ENCODE measurements at places on chromosomes 4 and X.

DNA sequence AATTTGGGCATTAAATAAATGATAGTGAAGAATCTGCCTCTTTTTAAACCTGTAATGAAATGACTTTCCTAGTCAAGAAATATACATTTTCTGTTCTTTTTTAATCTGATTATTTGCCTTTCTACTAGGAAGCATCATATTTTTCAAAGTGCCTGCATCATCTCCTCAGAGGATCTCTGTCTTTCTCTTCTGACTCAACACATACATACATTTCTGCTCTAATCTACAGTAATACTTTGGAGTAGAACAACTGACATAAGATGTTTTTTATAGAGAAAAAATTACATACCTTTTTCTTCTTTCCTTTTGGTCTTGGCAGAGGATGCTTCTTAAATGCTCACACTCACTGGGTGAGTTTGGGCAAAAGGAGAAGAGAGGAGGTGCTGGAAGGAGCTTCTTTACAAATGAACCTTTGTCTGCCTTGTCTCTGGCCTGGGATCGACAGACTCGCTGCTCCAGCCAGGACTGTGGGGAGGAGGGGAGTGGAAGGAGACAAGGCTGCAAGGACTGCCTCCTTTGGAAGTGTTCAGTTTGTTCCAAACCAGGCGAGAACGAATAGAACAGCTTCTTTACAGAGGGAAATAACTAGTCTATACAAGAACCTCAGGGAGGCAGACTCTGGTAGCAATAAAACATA, at the start of gene SCRG1:
Gene SCRG1, minus strand, starts transcription at position 338 of the 637 bp plus-strand sequence. CDS start 7,702 bp downstream, outside the sequence.
- DNase-seq, result no peak

DNA sequence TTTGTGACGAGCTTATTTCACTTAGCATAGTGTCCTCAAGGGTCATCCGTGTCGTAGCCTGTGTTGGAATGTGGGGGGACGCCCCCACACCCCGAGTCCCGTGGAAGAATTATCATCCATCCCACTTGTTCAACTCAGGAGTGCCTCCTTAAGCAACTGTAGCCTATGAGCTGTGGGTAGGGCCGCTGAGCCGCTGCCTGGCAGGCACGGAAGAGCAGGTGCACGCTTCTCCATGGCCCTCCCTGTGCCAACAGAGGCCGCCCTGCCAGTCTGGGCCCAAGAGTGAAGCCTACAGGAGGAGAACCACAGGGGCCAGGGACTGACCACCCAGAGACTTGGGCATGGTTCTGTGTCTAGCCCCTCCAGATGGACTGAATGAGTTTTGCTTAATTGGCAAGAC, 2.3 kb upstream of the RGS12 start:
- DNase-seq, result no peak

DNA sequence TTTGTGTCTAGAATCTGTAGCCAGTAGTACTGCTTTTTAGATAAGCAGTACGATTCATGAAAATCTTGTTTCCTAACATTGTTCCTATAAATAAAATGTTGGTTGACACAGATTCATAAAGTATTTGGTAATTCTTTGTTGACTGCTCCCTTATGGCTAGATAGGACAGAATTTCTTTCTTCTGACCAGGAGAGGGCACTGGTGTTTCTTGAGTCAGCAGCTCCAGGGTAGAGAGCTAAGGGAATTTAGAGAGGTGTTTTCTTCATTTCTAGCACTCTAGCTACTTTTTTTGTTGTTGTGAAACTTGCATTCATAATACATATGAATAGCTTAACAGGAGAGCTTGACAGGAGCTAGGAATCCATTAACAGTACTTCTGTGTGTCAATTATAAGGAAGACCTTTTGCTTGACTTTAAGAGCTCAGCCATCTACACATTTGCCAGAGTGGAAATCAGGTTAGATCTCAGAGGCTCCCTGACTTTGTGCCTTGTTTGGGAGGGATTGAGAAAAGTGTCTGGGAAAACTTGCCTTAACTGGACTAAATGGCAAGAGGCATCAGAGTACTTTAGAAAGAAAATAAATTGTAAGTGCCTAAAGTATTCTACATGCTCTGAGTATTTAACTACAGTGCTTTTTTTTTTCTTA, 756.1 kb downstream of the SH3BGRL start:
- DNase-seq, result no peak

DNA sequence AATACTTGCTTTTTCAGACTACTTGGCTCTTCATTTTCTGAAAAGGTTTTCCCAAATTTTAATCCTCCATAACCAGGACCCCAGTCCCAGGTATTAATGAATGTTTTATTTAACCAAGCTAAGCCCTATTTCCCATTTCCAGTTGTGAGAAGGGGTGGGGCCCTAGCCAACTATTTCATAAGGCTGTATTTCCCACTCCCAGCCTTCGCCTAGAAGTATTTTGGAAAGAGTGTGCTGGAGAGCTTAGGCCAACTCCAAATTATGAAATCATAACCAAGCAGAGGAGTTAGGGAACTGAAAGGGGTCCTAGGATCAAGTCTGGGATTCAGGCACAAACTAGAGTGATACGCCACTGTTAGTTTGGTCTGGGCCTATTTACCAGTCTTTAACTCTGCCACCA, 148.4 kb upstream of the GPC4 start:
- no peak for DNase-seq

- DNase-seq, result no peak
These were observed 30.1 kb downstream of the NEIL3 start for GRCh38 chr4:177339477-177340374.

GRCh38 chr4:110735686-110736085, 112.8 kb upstream of the PITX2 start:
- DNase-seq, result no peak

GRCh38 chrX:21167494-21167893, 206.7 kb upstream of the CNKSR2 start:
- no peak for DNase-seq

DNA sequence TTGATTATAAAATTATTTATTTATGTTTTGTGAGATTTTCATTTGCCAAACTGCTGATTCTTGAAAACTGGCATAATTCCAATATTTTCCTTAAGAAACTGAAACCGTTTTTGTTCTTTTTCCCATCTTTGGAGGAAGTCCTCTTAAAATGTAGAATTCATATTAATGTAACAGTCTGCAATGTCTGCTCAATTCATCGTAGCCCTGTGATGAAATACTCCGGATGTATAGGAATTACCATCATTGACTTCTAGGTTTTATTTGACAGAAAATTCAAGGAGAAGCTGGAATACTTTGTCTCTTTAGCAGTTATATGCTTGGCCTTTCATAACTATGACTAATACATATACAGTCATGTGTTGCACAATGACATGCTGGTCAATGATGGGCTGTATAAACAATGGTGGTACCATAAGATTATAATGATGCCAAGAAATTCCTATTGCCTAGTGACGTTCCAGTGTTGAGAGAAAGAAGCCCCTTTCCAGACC, 185.0 kb upstream of the GPRIN3 start:
- DNase-seq, result no peak

- no peak for DNase-seq
These were observed 49.5 kb downstream of the PHEX start for GRCh38 chrX:22081475-22082092.

GRCh38 chr4:182880387-182881356, 36.5 kb downstream of the DCTD start:
- DNase-seq, result no peak

DNA sequence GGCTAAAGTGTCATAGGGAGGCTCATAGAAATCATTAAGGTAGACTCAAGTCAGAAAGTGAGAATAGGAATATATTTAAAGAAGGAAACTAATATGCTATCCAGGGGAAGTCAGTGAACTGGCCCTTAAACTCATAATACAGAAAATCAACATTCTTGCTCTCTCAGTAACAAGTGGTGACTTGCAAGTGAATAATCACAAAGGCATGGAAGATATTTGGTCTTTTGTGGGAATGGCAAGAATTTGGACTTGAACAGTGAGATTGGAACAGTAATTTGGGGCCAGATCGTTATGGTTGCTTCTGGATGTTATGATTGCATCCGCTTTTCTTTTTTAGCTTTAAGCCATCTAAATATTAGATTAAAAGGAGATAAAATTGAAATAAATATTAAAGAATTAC, 103.8 kb downstream of the TBC1D19 start:
- no peak for DNase-seq

GRCh38 chrX:148923631-148924030, 423.2 kb downstream of the AFF2 start:
- DNase-seq, result no peak

DNA sequence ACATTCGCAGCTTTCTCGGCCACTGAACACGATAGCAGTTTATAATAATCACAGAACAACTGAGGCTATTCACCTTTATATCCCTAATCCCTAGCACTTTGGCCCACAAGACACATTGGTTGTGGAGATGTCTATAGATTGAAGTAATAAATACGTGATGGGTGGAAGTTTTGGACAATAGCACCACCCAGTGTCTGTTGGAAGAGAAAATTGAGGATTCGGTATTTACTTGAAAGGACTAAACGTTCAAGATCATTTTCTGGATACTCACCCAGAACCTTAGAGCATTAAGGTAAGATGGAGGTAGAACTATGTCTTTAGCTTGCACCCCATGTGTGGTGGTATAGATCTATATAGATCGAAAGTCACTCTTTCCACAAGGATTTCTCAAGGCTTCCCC, 787 bp upstream of the TMSB15A start:
- DNase-seq, result no peak
